T-helper 1 cell treated with Interleukin-12 subunit alpha and Interleukin-12 subunit beta and Interleukin-4 antibody, amounts not matched to agents 30 ng/mL and 1 ng/mL, for 36 hours (primary cell): ENCODE measurements at places on chromosomes 2 and 18. TPM values are rescaled to one million over a fixed set of nuclear protein-coding genes. Genes with fewer than 3 reads are reported as not detected.

TYMS gene
- total RNA-seq = 213 and 224 TPM in 2 replicates

IFIH1 gene
- total RNA-seq = 90.5 and 94.0 TPM in 2 replicates

WIPF1 gene
- 587 and 588 TPM in 2 replicates for total RNA-seq

PROM2 gene
- total RNA-seq = 0.78 and 1.4 TPM in 2 replicates

MC2R gene
- not detected in 2 replicates for total RNA-seq

FOXI3 gene
- total RNA-seq = not detected in 2 replicates

DTNA gene
- 0.05 and 0.24 TPM in 2 replicates for total RNA-seq

ELOA2 gene
- total RNA-seq = not detected in 2 replicates

TUBA4B gene
- 0.17 TPM in 1 of 2 replicates, not detected in the other for total RNA-seq

RIT2 gene
- not detected in 2 replicates for total RNA-seq

ANTXR1 gene
- total RNA-seq = 0.07 and 0.15 TPM in 2 replicates

ASPRV1 gene
- total RNA-seq = 1.1 TPM in 2 replicates

SH3YL1 gene
- total RNA-seq = 11.6 and 12.9 TPM in 2 replicates

C18orf32 gene
- 30.2 and 32.8 TPM in 2 replicates for total RNA-seq

TUBB8B gene
- not detected in 2 replicates for total RNA-seq

USP37 gene
- total RNA-seq = 30.3 and 32.8 TPM in 2 replicates

LCT gene
- total RNA-seq = 0.49 and 0.74 TPM in 2 replicates

IL37 gene
- total RNA-seq = 0.39 and 0.46 TPM in 2 replicates

COL5A2 gene
- 0.41 and 0.49 TPM in 2 replicates for total RNA-seq

TTN gene
- 9.7 and 10.7 TPM in 2 replicates for total RNA-seq

NCOA1 gene
- total RNA-seq = 25.1 and 27.0 TPM in 2 replicates

SLC16A14 gene
- total RNA-seq = 0.22 and 0.25 TPM in 2 replicates

HOXD10 gene
- total RNA-seq = not detected in 2 replicates

RBFA gene
- 20.8 and 20.9 TPM in 2 replicates for total RNA-seq

STPG4 gene
- 0.22 TPM in 1 of 2 replicates, not detected in the other for total RNA-seq

RAB17 gene
- not detected in 2 replicates for total RNA-seq

LHCGR gene
- not detected in 2 replicates for total RNA-seq

GREB1L gene
- total RNA-seq = not detected in 2 replicates

UGT1A6 gene
- not detected in 2 replicates for total RNA-seq

LAMA1 gene
- not detected in 2 replicates for total RNA-seq

SLC4A3 gene
- total RNA-seq = not detected in 2 replicates

ADD2 gene
- total RNA-seq = 15.0 and 16.8 TPM in 2 replicates

TMEM214 gene
- 117 and 125 TPM in 2 replicates for total RNA-seq

CAVIN2 gene
- total RNA-seq = not detected in 2 replicates

ASIC4 gene
- not detected in 2 replicates for total RNA-seq

TLX2 gene
- 1.2 and 1.6 TPM in 2 replicates for total RNA-seq

OR6B2 gene
- total RNA-seq = not detected in 2 replicates

EVX2 gene
- not detected in 2 replicates for total RNA-seq

IL36B gene
- not detected in 2 replicates for total RNA-seq

LOXHD1 gene
- 0.05 TPM in 1 of 2 replicates, not detected in the other for total RNA-seq

FAP gene
- total RNA-seq = 0.17 and 0.76 TPM in 2 replicates
